ENCODE measurements at places on chromosomes 5 and 9.

- no peak for DNase-seq
Measured at GRCh38 chr5:133882846-133883245, 85.6 kb downstream of the C5orf15 start.

- no peak for DNase-seq
Measured at GRCh38 chr5:142800776-142801494, 30.8 kb downstream of the ARHGAP26 start.

GRCh38 chr9:73166468-73166867, 14.8 kb downstream of the ANXA1 start:
- DNase-seq: no peak

- DNase-seq: no peak
Measured at GRCh38 chr5:160371294-160371693, 868 bp upstream of the C1QTNF2 start.

DNA sequence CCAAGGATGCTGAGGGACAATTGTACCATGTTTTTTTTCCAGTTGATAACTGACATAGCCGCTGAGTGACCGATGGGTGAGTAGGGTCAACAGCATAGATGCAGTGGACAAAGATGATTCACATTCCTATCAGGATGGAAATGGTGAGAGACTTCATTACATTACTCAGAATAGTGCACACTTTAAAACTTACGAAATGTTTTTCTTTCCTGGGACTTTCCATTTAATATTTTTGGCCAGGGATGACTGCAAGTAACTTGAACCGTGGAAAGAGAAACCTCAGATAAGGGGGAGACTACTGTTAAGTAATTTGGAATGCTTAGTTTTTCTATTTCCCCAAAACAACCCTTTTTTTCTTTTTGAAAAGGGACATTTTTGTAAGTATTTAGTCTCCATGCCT, 3.0 kb upstream of the TUSC1 start:
- no peak for DNase-seq

GRCh38 chr5:95057615-95058014, 227.3 kb downstream of the MCTP1 start:
- no peak for DNase-seq

DNA sequence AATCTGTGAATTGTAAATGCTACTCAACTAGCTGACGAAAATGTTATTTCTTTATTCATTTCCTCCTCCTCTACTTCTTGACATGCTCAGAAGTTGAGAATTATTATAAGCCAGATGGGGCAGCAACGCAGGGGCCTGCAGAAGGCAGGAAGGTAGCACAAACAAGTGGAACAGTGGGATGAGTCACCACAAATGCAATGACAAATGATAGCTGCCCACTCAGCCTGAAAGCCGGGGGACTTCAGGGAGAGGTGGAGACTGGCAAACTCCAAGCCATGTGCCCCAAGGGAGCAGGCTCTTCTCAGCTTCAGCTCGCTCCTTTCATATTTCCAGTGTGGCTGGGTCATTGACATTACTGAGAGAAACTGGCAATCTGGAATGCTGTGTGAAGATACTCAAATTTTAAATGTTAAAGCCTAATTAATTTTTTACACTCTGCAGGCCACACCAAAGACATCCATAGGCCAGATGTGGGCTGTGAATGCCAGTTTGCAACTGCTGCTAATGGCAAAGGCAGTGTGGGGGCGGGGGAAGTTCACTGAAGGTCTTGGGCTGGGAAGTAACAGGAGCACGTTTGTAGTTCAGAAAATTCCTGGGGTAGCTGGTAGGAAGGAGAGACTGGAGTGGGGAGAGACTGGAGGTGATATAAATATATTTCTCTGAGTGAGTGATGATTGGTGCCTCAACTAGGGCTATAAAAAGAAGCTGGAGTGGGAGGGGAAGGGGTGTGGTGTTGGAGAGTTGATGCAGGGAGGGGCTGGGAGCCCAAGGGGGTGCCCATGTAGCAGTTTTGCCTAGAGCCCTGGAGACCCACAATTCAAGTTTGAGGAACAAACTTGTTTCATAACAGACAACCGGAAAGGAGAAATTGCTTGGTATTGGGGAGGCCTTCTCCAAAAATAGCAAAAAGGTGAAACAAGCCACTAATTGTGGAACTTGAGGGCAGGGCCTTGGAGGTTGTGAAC, 20.8 kb upstream of the ADRB2 start:
- DNase-seq: no peak

DNA sequence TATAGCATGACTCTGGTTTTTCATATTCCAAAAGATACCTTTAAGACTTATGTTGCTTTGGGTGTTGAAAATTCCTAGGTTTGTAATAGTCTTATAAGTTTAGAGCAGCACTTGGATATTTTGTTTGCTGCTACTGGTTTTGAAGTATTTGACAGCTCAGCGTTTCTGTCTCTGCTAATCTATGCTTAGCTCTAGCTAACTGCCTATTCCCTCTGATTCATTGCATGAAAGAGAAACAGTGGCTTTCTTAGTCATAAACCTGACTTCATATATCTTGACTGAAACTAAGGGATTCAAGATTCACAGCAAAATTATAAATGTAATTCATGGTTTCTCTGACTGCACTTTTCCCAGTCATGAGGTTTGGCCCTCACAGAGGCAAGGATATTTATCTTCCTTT, 35.6 kb upstream of the ANXA1 start:
- no peak for DNase-seq

DNA sequence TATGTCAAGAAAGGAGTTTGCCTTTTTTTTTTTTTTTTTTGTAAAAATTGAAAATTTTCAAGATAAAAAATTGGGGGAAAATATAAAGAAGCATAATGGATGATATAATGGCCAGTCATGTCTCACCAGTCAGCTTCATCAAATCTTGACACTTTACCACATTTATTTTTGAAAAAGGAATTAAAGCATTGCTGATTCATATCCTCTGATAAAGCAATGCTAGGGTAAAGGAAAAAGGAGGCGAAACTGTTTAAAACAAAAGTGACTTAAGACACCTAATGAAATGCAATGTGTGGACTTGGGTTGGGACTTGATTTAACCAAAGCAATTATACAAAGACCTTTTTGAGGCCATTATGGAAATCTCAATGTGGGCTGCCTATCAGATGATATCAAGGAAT, 208.5 kb downstream of the ARHGAP26 start:
- DNase-seq: no peak

DNA sequence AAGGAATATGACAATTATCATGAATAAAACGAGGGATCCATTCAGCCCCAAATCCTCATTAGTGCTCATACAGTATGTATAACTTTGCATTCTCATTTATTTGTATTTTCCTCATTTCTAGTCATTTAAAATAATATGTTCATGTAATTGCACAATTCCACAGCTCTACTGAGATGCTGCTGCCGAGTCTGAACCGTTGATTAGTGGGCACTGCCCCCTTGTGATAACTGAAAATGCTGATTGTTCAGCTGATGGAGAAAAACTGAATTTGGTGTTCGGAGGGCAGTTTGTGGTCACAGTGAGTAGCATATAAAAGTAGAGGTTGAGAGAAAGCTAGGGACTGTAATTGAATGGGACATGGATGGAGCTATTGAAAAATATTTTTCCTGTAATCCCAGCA, 12.2 kb upstream of the GPR151 start:
- no peak for DNase-seq

GRCh38 chr9:4674783-4675182, 4.6 kb upstream of the CDC37L1 start:
- no peak for DNase-seq

DNA sequence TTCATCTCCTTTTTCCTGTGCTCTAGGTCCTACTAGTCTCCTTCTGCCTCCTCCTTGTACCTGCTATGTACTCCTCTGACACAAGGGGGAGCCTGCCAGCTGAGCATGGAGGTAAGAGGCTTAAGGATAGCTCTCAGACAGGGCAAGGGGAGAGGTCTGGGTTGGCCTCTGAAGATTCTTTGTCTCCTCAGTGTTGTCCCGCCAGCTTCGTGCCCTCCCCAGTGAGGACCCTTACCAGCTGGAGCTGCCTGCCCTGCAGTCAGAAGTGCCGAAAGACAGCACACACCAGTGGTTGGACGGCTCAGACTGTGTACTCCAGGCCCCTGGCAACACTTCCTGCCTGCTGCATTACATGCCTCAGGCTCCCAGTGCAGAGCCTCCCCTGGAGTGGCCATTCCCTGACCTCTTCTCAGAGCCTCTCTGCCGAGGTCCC, 3.8 kb downstream of the CREB3 start:
- no peak for DNase-seq
